ENCODE measurements at places on chromosomes 4 and X.

- DNase-seq, result no peak
These were observed 656 bp upstream of the ZNF630 start for GRCh38 chrX:48071986-48072605.

GRCh38 chr4:100895556-100896197, 377.9 kb upstream of the EMCN start:
- DNase-seq, result no peak

DNA sequence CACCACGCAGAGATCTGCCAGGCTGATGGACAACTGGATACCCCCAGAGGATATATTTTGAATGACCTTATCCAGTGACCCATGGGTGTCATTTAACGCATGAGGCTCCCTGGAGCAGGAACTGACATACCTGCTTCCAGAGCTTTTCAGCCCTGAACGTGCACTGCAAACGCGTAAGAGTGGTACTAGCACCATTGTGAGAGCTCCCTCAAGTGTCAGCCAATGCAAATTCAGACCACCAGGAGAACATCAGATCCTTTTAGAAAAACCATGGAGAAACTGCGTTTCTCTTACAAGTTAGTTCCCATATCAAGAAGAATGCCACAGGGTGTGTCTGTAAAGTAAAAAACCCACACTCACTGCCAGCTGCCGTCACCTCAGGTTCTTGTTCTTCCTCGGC, 7.3 kb downstream of the TREX2 start:
- peak; percentile 11 for DNase-seq

GRCh38 chr4:172826346-172826745, 342.3 kb upstream of the GALNT7 start:
- peak; percentile 63 for DNase-seq

DNA sequence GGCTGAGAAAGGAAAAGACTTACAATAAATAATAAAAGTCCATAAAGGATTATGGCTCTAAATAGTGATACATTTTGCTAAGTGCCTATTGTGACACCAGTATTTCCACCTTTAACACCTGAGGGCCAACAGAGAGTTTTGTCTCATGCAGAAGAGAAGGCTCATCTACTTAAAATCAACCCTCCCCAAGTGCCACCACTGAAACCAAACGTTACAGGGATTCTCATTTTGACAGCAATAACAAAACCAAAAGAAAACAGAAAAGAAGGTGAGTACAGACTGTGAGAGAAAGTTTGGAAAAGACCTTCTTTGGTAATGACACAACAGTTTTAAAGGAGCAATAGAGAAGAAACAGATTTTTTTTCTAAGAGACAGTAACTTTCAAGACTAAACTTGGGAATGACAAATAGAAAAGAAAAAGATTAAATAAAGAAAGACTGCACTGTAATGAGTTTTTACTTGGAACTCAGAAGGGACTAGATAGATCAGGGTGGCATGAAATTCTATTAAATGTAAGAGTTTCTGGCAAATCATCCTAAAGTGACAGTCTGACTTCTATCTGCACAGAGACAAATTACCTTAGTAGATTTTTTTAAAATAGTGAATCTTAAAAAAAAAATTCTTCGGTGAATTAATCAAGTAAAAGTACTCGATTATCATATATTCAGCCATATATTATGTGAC, 109.7 kb downstream of the ZNF827 start:
- no peak for DNase-seq

DNA sequence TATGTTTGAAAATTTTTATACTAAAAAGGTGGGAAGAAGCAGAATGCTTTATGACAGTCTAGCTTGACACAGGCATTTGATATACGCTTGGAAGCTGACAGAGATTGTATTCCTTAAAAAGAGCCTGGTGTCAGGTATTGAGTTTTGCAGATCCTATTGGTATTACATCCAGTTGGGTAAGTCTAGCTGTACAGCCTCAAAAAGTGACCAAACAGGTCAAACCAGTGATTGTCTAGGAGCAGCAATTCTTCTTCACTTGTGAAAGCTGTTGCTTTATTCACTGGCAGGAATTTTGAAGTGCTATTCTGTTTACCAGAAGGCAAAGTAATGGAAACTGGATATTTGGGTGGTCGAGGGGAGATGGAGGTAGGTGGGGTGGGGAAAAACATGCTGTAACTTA, 77.5 kb downstream of the UCHL1 start:
- no peak for DNase-seq

GRCh38 chr4:31068257-31069075, 348.3 kb downstream of the PCDH7 start:
- DNase-seq, result no peak

DNA sequence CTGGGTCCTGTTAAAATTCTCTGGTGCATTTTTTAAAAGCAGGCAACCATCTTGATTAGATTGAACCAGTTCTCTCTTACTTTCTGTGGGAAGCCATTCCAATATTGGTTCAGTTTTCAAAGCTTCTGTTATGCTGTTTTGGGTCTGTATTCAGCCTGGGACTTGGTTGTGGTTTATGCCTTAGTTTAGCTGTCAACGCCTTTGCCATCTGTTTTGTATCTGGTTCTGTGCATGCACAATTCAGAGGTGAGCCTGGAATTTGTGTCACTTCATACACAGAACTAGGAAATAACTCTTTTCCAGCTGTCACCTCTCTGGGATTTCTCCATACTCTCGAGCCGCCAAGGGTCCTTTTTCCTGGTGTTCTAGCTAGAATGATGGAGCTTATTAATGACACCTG, 46.2 kb downstream of the STAP1 start:
- DNase-seq, result no peak

GRCh38 chr4:125314676-125315575, at the start of gene FAT4:
FAT4 (plus strand) TSS chr4:125314955; CDS start chr4:125316412, 1,457 bp downstream.
- DNase-seq, result peak; percentile 98

DNA sequence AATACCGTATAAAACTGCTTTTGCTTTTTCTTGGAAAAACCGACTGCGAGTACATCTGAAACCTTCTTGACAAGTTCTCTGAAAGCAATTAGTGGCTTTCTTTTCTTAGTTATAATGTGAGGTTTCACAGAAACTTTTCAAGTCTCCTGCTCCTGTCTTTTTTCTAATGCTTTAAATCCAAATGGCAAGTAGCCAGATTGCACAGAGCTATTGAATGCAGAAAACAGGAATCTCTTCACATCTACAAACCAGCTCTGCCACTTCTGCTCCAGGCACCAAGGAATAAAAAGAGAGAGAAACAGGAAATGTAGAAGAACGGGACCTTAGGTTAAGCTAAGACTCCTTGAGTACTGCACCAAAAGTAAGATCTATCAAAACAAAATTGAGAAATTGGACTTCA, 267.3 kb upstream of the TET2 start:
- DNase-seq, result peak; percentile 1

DNA sequence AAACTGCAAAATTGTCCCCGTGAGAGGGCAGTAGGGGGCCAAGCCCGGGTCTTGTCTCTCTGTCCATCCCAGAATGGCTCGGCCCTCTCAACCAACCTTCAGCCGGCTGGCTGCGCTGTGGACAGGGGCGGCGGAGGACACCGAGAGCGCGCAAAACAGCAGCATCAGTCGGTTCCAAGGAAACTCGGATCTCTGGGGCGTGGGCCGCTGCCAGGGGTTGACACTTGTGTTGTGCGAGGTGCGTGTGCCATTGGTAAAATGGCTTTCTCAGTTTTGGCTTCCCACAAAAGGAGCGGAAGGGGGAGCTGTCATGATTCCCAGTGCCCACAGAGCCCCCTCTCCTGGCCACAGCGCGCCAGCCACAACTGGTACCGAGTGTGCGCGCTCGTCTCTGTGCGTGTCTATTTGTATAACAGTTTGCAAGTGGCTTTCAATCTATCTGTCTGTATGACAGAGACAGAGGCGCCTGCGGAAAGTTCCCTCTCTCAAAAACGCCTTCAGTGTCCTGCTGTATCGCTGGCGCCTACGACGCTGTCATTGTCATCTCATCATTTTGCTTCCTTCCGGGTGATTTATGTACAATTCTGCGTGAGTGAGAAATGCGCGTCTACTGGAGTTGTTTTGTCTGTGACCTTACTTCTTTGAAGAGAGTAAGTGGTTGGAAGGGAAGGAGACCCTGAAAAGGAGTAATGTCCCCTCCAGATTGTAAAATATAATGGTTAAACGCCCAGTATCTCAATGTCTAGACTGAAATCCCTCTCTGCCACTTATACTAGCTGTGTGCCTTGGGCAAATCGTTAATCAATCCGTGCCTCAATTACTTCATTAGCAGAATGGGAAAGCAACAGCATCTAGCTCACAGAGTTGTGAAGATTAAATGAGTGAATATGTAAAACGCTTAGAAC, 1.8 kb downstream of the DKK2 start:
- peak; percentile 75 for DNase-seq
